ENCODE measurements at places on chromosomes 7 and 10.

- DNase-seq, result no peak
Measured at GRCh38 chr7:39946693-39947092, 3.4 kb upstream of the CDK13 start.

GRCh38 chr7:120436487-120437060 is 163.6 kb downstream of the KCND2 start:
- DNase-seq, result no peak

DNA sequence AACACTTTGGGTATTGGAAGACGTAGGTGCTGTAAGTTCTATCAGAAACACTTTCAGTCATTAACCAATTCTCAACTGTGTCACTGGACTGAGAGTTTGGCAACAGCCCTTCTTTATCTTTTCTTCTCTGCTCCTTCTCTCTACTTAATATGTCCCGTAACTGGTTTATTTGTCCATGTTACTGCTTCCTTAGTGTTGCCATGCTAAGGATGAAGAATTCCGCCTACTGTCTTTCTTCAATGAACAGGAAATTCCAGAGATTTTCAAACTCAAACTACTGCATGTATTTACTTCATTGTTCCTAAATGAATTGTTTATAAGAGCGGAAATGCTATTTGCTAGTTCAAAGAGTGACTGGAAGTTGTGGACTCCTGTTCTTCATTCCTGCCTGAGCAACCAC is 143.7 kb downstream of the TAX1BP1 start:
- DNase-seq, result no peak

DNA sequence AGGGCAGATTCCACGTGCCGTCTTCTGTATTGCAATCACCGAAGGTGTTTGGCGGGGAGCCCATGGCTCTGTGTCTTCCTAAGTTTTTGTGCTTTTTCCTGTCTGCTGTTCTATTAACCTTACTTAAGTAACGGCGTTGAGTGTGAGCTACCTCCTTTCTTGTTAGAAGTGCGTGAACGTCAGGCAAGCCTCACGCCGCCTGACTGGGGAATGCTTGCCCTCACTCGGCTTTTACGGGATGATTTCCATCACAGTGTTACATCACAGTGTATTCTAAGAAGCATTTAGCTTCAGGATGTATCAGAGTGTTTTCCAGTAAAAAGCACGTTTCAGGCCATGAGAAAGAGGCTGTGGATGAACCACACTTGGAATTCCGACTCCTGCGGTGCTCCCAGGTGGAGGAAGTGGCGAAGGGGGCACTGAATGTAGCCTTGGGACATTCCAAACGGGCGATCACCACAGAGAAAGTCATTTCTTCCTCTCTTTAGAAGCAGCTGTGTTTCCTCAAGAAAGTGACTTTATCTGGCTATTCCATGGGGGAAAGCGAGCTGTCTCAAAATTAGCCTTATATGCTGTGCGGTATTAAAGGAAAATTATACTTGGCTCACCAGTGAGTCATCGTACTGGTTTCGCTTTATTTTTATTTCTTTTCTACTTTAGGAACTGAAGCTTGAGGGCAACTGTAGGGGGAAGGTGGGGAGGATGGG is 290.7 kb downstream of the KLF6 start:
- DNase-seq, result no peak

DNA sequence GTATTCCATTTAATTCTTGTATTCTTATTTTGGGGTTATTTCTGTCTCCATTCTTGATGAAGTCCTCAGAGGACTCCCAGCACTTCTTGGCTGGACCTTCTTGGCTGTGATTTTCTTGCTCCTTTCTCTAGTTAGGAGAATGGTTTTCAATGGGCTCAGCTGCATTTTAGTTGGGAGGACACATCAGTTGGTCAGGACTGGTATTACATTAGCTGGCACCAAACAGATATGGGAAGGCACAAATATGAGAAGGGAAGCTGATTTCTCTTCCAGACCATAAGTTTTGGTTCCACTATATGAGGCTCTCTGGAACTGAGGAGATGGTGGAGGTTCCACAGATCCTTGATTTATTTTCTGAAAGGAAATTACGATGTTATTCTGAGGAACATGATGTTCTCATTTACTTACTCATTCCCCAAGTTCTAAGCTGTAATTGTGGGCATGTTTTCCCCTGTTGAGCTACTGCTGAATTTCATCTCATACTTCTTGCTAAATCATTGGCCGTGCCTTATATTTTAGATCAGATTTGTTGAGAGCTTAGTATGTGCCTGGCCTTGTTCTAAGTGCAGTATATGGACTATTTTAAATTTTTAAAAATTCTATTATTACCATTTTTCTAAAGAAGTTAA is 261.0 kb downstream of the THSD7A start:
- DNase-seq, result no peak

Data from hypothalamus (tissue), 51 donors.